ENCODE measurements at places on chromosomes 3 and 15. TPM values are rescaled to one million over a fixed set of nuclear protein-coding genes. Genes with fewer than 3 reads are reported as not detected.

GRCh38 chr3:123728014-123728413 lies 143.2 kb upstream of the HACD2 start:
- DNase-seq = peak; percentile 80

DNA sequence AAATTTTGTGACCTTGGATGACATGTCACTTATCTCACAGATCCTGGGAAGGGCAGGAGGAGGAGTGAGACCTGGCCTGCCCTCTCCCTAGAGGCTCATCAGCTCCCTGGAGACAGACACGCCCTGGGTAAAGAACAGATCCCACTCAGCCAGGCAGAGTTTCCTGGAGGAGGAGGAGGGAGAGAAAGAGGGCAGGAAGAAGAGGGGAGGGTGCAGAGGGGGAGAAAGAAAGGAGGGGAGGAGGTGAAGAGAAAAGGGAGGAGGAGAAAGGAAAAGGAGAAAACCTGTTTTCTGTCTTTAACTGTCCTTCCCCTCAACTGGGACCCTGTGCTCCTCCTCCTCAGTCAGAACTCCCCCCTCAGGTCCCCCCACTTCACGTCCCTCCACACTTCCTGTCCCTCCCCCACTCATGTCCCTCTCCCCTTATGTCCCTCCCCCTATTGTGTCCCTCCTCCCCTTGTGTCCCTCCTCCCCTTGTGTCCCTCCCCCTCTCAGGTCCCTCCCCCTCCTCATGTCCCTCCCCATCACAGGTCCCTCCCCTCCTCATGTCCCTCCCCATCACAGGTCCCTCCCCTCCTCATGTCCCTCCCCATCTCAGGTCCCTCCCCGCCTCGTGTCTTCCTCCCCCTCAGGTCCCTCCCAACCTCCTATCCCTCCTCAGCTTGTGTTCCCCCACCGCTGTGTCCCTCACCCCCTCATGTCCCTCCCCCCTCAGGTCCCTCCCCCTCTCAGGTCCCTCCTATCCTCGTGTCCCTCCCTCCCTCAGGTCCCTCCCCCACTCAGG lies 52.3 kb upstream of the CGNL1 start:
- DNase-seq = peak; percentile 87

DNA sequence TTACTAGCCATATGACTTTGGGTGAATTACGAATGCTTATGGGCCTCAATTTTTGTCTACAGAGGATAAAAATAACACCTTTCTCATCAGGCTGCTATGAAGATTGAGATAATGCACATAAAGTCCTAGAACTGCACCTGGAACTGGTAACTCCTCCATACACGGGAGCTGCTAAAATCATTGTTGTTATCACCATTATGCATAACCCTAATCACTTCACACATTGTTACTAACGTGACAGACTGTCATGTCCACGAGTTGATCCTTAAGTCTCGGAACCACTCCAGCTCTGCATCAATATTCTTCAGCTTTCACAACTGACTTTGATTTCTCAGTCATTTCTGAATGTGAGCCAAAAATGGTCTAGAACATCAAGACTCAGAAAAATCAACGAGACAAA lies 64.1 kb downstream of the RFTN1 start:
- DNase-seq = no peak

GRCh38 chr3:128922804-128923459 lies 43.5 kb downstream of the ACAD9 start:
- DNase-seq = no peak

- DNase-seq = no peak
Measured at GRCh38 chr15:43529587-43530345, 12.4 kb downstream of the MAP1A start.

The CHRNB4 gene
- not detected for total RNA-seq

The MGA gene
- 27.7 TPM for total RNA-seq

All from fibroblast of villous mesenchyme (primary cell).